Stimulated activated CD4-positive, alpha-beta T cell treated with anti-CD3 and anti-CD28 coated beads, Interleukin-1b, Interleukin-23, amount 100 ng/mL, for 1 hour (primary cell): ENCODE measurements at places on chromosomes 13 and 19.

GRCh38 chr13:49132479-49133002 is 87.6 kb upstream of the MLNR start:
- DNase-seq = no peak

- no peak for DNase-seq
Measured at GRCh38 chr13:113493315-113493951, 2.9 kb upstream of the DCUN1D2 start.

- DNase-seq = no peak
Measured at GRCh38 chr19:2070436-2070827, 19.4 kb upstream of the MKNK2 start.

DNA sequence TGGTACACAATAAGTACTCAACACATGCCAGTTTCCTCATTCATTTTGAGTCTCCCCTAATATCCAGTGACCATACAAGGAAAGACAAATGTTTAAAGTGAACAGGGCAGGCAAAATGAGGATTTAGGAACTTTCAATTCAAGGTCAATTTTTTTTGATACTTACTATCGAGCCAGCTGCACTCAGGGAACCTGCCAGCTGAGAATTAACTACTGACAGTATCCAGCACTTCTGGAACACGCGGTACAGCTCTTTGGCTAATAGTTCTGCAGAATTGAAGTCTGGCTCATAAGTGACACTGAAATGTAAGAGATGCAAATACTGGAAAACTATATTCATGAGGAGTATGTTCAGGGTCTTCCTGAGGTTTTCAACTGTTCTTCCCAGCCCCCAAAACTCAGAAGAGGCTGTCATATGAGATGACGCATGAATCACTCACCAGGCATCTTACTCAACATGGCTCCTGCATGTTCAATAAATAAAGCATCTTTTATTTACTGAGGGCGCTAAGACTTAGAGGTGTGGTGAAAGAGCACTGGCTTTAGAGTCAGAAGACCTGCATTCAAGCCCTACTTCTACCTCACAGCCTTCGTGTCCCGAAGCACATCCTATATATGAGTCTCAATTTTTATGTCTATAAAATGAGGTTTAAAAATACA is 25.6 kb downstream of the RUBCNL start:
- no peak for DNase-seq

- no peak for DNase-seq
Measured at GRCh38 chr13:36148446-36148845, 17.3 kb upstream of the DCLK1 start.

DNA sequence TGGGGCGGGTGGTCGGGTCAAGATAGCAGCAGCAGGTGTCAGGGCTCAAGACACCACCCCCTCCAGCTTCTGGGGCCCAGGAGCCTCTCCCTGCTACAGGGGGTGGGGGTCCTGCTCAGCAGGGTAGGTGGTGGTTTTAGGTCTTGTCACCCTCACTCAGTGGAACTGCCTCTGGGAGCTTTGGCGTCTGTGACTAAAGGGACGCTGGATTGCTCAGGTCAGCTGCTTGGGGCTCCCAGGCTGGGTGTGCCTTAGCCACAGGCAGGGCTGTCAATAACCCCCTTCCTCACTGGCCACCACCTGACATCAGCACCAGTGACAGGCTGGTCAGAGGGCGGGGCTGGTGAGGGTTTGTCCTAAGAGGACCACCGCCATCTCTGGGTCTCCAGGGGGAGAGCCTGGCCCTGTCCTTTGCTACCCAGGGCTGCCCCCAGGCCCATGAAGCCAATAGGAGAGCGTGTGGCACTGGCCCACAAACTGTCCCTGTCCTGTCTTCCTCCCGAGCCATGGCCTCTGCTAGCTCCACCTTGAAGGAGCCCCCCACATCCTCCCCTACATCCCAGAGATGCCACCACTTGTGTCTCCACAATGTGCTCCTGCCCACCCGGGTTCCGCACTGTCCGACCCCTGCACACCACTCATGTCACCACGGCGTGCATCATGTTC is 36.4 kb downstream of the MAU2 start:
- no peak for DNase-seq
